ENCODE measurements at places on chromosomes 2 and 18. TPM values are rescaled to one million over a fixed set of nuclear protein-coding genes. Genes with fewer than 3 reads are reported as not detected.

Gene SCG2
- 1.5 TPM for polyA plus RNA-seq

Gene FLACC1
- polyA plus RNA-seq: 0.75 TPM

Gene POTEJ
- not detected for polyA plus RNA-seq

Gene NFATC1
- 2.0 TPM for polyA plus RNA-seq

Gene CROCC2
- not detected for polyA plus RNA-seq

Gene NETO1
- not detected for polyA plus RNA-seq

Gene IL1A
- polyA plus RNA-seq: not detected

Gene POMC
- polyA plus RNA-seq: 4.5 TPM

Gene POU3F3
- polyA plus RNA-seq: 0.25 TPM

Gene ZC3H8
- polyA plus RNA-seq: 7.4 TPM

Gene LHCGR
- not detected for polyA plus RNA-seq

Gene LAMA1
- polyA plus RNA-seq: not detected

Gene PIEZO2
- polyA plus RNA-seq: 0.90 TPM

Gene DSG1
- not detected for polyA plus RNA-seq

Gene REEP1
- 8.8 TPM for polyA plus RNA-seq

Gene TET3
- 1.9 TPM for polyA plus RNA-seq

Gene RNU2-63P
- polyA plus RNA-seq: not detected

Gene RNF152
- polyA plus RNA-seq: 5.3 TPM

Gene TFPI
- 93.1 TPM for polyA plus RNA-seq

Gene ZC3H6
- 2.3 TPM for polyA plus RNA-seq

Gene ARHGEF4
- 1.1 TPM for polyA plus RNA-seq

Gene C2orf80
- not detected for polyA plus RNA-seq

Gene FIGN
- polyA plus RNA-seq: 1.6 TPM

Gene BCL11A
- polyA plus RNA-seq: 4.4 TPM

Gene PELI1
- polyA plus RNA-seq: 11.2 TPM

Gene ACMSD
- polyA plus RNA-seq: not detected

Gene LRATD1
- 3.4 TPM for polyA plus RNA-seq

Gene TACR1
- 0.08 TPM for polyA plus RNA-seq

Gene CDCA7
- polyA plus RNA-seq: 0.10 TPM

Gene CDH20
- 0.10 TPM for polyA plus RNA-seq

Gene EFHD1
- 135 TPM for polyA plus RNA-seq

Gene RHOB
- polyA plus RNA-seq: 150 TPM

Gene IL1RL2
- polyA plus RNA-seq: not detected

Gene CTLA4
- polyA plus RNA-seq: not detected

Gene MARCHF4
- not detected for polyA plus RNA-seq

Gene TMEM17
- polyA plus RNA-seq: 0.79 TPM

Gene VWC2L
- polyA plus RNA-seq: not detected

Gene SLC8A1
- 0.97 TPM for polyA plus RNA-seq

Gene C2orf68
- polyA plus RNA-seq: 15.5 TPM

Gene GKN1
- polyA plus RNA-seq: 5.1 TPM

Gene ALPI
- polyA plus RNA-seq: 19.9 TPM

Gene COLEC11
- polyA plus RNA-seq: 31.3 TPM

Gene MYO3B
- polyA plus RNA-seq: 0.05 TPM

Gene ERBB4
- polyA plus RNA-seq: 1.3 TPM

Data from aorta (tissue), 5 donors.